ENCODE measurements at places on chromosomes 11 and 22.
A peak's percentile ranks its signal among the peaks of the same experiment; 100 is the strongest.

- no peak for DNase-seq
Measured at GRCh38 chr11:44608991-44609782, 43.7 kb downstream of the CD82 start.

GRCh38 chr11:64802370-64803157 is 450 bp downstream of the MAP4K2 start:
- DNase-seq, result no peak

DNA sequence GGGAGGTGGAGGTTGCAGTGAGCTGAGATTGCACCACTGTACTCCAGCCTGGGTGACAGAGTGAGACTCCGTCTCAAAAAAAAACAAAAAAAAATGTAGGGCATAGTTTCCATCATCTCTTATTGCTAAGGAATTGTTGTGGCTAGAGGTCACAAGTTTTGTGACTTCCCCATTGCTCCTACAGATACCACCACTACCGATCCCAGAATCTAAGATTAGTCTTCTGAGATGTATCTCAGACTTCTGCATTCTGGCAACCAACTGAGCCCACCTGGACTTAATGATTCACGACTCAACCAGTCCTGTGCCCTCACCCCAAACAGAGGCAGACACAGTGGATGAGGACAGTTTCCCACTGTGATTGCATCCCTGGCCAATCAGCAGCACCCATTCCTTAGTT is 148.9 kb downstream of the NECTIN1 start:
- no peak for DNase-seq

DNA sequence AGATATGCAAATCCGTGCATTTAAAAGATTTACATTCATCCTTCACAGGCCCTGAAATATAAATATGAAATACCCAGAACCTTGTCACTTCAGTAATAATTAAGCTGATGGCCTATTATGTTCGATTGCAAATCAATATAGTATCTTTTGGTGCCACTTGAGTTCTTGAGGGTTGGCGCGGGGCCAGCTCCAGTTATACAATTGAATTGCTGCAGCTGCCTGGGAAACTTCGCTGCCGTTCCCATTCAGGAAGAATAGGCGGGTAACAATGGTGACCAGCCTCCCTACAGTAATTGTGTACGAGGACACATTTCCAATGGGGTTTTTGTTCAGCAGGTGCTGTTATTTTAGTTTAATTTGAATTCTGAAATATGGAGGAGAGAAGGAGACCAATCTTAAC is 451.2 kb downstream of the INSC start:
- DNase-seq, result no peak

- DNase-seq, result no peak
Measured at GRCh38 chr11:123145220-123145619, 49.8 kb downstream of the CLMP start.

GRCh38 chr22:30416403-30416802 is 9.2 kb upstream of the MTFP1 start:
- DNase-seq, result no peak

- no peak for DNase-seq
Measured at GRCh38 chr11:124742555-124742954, 2.8 kb downstream of the NRGN start.

- no peak for DNase-seq
Measured at GRCh38 chr11:83119216-83119615, 37.7 kb upstream of the PCF11 start.

DNA sequence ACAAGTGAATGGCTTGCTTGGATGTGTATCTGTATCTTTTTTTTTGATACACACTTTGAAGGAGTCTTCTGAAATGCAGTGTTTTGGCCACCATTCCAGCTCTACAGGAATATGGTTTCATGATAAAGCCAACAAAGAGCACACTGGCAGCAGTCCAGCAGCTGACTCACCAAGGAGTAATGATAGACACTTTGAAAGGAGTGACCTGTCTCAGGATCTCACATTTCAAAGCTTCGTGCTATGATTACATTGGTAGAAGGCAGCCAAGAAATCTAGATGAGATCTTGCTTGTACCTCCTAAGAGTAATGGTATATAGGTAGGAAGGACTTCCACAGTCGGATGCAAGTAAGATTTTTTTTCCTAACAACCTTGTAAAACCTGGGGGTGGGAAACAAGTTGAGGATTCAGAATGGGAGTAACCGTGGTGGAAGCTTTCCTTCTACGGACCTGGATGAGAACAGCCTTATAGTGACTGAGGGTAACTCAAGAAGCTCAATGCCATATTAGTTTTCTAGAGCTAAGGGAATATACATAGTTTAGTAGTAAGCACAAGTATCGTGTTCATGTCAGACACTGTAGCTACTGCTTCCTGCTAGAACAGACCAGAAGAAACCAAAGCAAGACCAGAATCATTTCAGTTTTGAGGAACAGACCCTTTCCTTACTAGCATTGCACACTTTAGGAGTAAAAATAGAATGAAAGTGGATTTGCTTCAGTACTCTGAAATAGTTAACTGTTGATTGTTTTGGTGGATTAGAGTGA is 25.0 kb downstream of the MTMR3 start:
- no peak for DNase-seq

- DNase-seq, result peak; percentile 51
Measured at GRCh38 chr11:289398-289711, 429 bp downstream of the PGGHG start.

GRCh38 chr22:50581031-50581949 is 1.4 kb downstream of the CHKB start:
- no peak for DNase-seq

- no peak for DNase-seq
Measured at GRCh38 chr11:133239575-133239974, 292.7 kb downstream of the OPCML start.

DNA sequence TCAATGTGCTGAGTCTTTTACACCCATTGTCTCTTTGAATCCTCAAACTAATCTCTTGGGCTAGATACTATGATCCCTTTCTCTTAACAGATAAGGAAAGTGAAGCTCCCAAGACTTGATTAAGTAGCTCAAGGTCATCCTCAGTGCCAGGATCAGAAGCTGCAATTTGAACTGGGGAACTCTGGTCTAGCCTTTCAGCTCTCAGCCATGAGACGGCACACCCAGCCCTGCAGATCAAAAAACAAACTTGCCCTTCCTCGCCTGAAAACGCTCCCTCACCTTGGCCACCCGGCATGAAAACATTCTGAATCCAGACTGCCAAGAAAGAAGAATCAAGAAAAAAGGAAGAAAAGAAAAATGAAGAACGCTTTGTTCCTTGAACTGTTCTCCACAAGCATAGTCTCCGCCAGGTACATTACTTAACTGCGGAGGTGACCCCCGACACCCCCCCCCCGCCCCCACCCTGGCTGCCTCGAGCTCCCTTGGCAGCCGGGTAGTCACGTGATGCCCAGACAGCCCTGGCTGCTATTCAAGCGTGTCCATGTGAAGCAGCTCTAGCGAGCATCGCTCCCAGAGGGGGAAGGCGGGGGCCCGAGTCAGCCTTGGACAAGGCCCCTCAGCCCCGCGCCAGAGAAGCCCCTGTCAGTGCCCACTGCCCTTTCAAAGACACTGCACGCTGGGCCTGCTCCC is 451.2 kb downstream of the MIAT start:
- DNase-seq, result no peak

DNA sequence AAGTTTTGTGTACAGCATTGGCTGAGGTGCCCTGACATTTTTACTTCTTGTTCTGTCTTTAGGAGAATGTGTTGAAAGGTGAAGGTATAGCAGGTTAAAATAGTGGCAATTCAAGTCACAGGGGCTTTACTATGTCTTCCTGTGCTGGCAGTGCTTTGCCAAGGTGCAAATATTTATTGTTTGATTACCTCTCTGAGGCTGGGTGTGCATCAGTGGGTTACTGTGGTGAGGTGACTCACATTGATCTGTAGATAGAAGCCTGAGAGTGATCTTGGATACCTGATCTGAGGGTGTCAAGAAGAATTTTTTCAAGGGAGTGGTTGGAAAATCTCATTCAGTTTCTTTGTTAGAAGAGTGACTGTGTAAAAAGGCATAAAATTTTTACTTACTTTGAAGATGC is 90.0 kb downstream of the ARHGAP42 start:
- no peak for DNase-seq

DNA sequence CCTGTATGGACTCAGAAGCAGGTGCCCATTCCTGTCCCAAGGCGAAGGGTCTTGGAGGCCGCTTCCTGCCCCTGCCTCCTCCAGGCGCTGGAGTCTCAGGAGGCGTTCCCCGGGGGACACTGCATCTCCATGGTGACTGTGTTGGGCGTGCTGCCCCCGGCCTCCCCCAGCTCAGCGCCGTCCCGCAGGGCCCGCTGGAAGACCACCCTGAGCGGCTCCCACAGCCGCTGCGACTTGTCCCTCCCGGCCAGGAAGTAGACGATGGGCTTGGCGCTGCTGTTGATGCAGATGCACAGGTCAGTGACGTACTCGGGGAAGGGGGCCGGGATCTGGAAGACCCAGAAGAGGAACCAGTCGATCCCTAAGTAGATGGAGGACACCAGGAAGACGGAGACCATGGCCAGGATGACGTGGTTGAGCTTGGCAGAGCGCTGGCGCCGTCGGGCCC is 7.8 kb downstream of the MRGPRF start:
- no peak for DNase-seq

DNA sequence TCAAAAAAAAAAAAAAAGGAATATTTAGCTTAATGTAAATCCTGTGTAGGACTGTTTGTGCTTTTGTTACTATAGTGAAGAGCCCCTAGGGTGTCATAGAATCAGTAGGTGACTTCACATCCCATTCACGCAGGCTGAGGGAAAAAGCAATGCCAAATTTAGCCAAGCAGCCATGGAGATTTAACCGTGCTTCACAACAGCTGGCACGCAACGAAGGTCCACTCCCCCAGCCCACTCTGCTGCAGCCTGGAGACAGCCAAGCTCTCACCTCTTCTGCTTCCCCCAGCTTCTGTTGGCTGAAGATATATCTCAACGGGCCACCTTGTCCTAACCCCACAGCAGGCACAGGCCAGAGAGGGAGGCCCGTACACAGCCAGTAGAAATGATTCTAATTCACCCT is 78.8 kb upstream of the BID start:
- DNase-seq, result no peak

DNA sequence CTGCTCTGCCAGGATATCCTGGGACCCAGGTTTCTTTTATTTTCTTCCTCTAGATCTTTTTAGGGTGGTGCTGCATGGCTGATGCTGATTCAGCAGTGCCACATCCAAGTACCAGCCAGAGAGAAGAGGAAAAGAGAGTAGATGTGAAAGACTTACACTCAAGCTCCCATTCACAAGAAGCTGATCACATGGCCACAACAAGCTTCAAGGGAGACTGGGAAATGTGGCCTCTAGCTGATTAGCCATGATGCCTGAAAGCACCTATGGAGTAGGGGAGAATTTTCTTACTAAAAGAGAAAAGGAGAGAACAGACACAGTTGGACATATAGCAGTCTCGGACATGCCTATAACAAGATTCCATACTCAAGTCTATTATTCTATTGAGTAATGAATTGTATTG is 34.4 kb upstream of the FJX1 start:
- DNase-seq, result no peak

- no peak for DNase-seq
Measured at GRCh38 chr22:29691636-29692326, 28.0 kb upstream of the CABP7 start.

- no peak for DNase-seq
Measured at GRCh38 chr22:47051441-47052071, 289.1 kb downstream of the TBC1D22A start.

DNA sequence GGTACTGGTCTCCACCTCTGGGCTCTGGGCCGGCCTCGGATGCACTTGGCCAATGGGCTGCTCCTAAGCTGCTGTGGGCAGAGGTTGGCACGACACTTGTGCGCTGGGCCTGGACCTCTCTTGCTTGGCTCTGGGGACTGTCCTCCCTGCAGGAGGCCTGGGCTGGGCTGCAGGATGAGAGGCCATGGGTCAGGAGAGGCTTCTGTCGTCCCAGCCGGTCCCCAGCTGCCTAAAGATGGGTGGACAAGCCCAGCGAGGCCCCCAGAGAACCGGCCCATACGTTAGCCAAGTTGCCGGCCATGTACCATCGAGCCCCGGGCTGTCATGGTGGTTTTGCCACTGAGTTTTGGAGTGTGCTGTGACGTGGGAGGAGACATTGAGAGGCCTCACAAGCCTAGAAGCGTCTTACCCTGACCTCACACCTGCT is 1.6 kb upstream of the CCDC188 start:
- no peak for DNase-seq

- DNase-seq, result no peak
Measured at GRCh38 chr11:79472819-79473529, 32.1 kb upstream of the TENM4 start.

- peak; percentile 64 for DNase-seq
Measured at GRCh38 chr11:70265341-70265740, 5.1 kb upstream of the PPFIA1 start.

DNA sequence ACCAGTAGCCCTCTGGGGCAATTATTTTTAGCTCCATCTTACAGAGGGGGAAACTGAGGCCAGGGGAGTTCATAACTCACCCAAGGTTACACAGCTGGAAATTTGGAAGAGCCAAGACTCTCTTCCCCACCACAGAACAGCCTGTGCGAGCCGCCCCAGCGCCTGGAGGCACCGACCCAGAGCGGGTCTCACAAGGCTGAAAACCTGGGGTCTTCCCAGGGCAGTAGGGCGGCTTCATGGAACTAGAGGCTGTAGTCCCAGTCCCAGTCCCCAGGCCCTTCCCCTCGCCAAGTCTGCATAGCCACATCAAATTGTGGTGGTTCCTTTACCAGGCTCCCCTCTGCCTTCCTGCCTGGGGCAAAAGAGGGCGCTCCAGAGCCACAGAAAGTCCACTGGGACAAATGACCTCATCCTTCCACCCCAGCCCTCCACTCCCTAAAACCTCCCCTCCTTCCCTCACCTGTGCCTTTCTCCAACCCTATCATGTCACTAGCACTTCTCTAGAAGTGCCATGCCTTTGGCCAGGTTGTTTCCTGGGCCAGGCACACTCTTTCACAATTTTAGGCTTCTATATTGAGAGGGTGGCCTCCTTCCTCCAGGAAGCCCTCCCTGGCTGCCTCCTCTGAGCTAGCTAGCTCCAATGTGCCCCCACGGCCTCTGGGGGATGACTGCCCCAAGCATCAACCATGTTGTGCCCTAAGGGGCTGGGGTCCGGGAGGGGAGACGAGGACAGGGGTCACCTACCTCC is 15.2 kb upstream of the CDC42EP1 start:
- DNase-seq, result peak; percentile 64

Data from GM12891 (cell line).